Smooth muscle cell of the umbilical artery (primary cell): ENCODE measurements at places on chromosomes 4 and X. TPM values are rescaled to one million over a fixed set of nuclear protein-coding genes. Genes with fewer than 3 reads are reported as not detected.

The FABP2 gene
- not detected in 2 replicates for total RNA-seq

The RAB41 gene
- not detected in 2 replicates for total RNA-seq

The CUL4B gene
- total RNA-seq = 38.6 and 69.1 TPM in 2 replicates

The IL13RA1 gene
- total RNA-seq = 82.7 and 96.5 TPM in 2 replicates

The PITX2 gene
- 33.3 and 60.6 TPM in 2 replicates for total RNA-seq

The LUZP4 gene
- total RNA-seq = not detected in 2 replicates

The GRK4 gene
- total RNA-seq = 3.8 and 6.5 TPM in 2 replicates

The DGAT2L6 gene
- not detected in 2 replicates for total RNA-seq

The DGKK gene
- total RNA-seq = not detected in 2 replicates

The HEPH gene
- total RNA-seq = 1.5 and 109 TPM in 2 replicates

The LONRF3 gene
- 0.28 and 0.59 TPM in 2 replicates for total RNA-seq

The DBET gene
- not detected in 2 replicates for total RNA-seq

The SLC30A9 gene
- total RNA-seq = 74.5 and 120 TPM in 2 replicates

The WWC2 gene
- 34.1 and 64.2 TPM in 2 replicates for total RNA-seq

The CXCL9 gene
- total RNA-seq = not detected in 2 replicates
